ENCODE measurements at places on chromosomes 4 and X.

DNA sequence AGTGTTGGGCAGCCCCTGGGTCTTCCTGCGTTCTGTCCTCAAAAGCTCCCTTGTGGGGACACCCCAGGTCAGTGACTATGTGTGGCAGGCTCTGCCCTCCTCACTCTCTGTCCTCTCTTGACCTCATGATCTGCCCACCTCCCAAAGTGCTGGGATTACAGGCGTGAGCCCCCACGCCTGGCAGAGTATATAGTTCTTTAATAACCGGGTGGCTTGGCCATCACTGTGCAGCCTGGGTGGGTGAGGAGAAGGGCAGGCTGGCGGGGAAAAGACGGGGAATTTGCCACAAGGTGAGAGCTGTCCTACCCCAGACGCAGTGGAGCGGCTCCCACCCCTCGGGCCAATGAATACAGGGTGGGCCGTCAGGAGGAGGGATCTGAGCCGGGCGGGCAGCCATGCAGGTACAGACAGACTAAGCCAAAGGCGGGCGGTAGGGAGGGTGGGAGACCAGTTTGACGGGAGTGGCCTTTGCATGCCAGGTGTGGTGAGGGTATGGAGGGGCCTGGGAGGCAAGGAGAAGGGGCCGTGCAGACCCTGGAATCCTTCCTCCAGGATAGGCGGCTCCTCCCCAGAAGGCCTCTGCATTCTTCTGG is 2.5 kb downstream of the SH3BP2 start:
- no peak for ATAC-seq

GRCh38 chr4:168885400-168885799 is 124.7 kb downstream of the CBR4 start:
- no peak for ATAC-seq

GRCh38 chrX:154365052-154365600 is 9.3 kb downstream of the FLNA start:
- ATAC-seq, result no peak

DNA sequence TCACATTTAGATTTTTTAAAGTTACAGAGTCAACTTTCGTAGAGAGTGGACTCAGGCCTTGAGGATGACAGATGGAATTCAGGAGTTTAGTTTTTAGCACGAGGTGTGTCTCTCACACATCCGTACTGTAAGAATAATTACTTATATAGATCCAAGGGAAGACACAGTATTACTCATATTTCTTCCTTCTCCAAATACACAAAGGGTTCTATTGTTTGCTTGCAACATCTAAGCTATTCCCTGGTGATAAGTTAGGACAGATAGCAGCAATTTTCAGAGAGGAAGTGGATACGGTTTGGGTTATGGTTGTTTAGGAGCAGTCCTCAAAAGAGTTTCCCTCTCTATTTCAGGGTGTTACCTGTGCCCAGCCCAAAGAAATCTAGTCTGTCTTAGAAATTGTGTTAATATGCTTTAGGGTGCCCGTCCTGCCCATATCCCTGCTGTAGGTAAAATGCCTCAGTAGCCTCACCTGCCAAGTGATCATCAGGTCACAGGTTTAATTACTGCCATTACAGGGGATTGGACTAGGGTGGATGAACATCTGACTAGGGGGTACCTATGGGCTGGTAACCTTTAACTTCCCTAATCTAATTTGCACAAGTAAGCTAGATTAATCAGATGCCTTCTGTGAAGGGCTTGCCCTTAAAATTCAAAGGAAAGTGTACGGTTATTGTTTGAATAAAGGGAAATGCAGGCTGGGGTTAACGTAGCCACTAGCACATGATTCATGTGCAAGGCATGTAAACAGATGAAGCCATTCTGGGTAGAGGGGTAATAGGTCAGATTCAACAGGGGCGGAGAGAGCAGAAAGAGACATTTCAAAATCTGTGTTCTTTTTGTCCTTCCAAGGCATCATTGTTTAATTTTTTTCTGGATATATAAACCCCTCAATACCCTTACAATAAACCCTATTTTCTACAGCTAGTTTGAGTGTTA is 8.7 kb upstream of the PPP3CA start:
- ATAC-seq, result no peak

- no peak for ATAC-seq
Measured at GRCh38 chr4:3525532-3526430, 6.4 kb downstream of the LRPAP1 start.

DNA sequence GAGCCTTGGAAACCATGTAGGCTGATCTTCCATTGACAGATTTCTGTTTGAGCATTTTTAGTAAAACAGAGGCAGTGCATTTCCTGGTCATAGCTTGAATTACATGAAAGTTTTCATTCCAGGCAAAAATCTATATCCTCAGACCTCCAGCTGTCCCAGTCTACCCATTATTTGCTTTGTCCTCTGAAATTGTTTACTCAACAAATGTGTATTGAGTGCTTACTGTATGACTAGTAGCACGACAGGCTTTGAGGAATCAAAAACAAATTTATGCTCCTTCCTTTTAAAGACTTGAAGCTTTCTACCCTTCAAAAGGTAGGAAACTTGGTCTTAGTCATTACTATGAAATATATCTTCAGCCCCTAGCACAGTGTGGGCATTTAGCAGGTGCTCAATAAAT is 307.9 kb upstream of the IGFBP7 start:
- no peak for ATAC-seq

DNA sequence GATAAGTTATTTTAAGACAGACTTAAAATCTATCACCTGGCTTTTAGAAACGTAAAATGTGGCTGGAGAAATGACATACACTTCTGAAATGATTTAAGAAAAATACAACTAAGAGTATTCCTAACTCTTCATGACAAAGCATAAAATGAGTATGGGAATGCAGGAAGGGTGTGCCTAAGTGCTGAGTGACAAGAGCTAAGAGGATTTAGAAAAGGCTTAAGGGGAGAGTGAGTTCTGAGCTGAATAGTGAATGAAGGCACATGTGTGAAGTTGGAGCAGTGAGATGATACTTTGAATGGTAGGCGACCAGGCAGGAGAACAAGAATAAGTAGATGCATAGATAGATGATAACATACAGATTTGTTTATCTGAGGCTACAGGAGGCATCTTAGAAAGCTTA is 458.3 kb upstream of the TENM3 start:
- ATAC-seq, result no peak

DNA sequence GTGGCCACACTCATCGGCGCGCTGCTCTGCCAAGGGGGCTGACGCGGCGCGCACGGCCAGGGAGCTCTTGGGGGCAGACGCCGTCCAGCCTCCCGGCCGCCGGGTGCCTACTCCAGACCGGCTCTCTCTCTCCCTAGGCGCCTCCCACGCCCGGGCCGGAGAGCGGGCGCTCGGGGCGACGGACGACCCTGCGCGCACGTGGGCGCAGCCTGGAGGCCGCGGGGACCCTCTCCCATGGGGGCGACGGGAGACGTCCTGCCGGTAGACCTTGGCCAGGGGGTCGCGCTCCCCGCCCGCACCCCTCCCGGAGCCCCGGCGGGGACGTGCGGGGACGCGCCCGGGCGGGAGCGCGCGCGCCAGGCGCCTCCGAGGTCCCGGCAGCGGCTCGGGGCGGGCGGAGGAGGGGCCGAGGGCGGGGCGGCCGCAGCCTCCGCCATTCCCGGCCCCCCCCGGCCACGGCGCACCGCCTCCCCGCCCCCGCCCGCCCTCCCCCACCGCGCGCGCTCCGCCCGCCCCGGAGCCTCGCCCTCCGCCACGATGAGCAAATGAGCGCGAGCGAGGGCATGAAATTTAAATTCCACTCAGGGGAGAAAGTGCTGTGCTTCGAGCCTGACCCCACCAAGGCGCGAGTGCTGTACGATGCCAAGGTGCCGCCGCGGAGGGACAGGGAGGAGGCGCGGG is at the start of gene MSL3:
Gene MSL3, plus strand, starts transcription at position 519 of the 681 bp plus-strand sequence. Its CDS starts 27 bp downstream, at position 546.
- ATAC-seq, result peak; percentile 37

- ATAC-seq, result no peak
Measured at GRCh38 chr4:38091636-38092035, 131.4 kb downstream of the PTTG2 start.

- peak; percentile 55 for ATAC-seq
Measured at GRCh38 chrX:14497184-14497666, 32.1 kb upstream of the GLRA2 start.

DNA sequence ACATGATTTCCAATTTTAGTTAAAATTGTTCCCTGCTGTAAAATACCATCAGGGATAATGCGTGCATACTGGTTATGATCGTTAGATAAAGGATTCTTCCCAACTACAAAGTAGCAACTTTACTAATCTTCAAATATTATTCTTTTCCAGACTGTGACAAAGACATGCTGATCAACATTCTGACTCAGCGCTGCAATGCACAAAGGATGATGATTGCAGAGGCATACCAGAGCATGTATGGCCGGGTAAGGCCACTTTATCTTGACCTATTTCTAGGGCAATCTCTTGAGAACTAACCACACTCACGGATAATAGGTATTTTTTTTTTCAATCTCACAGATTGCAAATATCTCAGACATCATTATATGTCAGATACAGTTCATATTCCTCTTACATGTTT is 47.0 kb downstream of the ANXA10 start:
- no peak for ATAC-seq

- no peak for ATAC-seq
Measured at GRCh38 chr4:141815646-141816045, 179.3 kb downstream of the IL15 start.
